B cell (primary cell): ENCODE measurements at places on chromosomes 1 and 21.

- DNase-seq: no peak
Measured at GRCh38 chr1:13965770-13966398, 265.9 kb downstream of the PRDM2 start.

DNA sequence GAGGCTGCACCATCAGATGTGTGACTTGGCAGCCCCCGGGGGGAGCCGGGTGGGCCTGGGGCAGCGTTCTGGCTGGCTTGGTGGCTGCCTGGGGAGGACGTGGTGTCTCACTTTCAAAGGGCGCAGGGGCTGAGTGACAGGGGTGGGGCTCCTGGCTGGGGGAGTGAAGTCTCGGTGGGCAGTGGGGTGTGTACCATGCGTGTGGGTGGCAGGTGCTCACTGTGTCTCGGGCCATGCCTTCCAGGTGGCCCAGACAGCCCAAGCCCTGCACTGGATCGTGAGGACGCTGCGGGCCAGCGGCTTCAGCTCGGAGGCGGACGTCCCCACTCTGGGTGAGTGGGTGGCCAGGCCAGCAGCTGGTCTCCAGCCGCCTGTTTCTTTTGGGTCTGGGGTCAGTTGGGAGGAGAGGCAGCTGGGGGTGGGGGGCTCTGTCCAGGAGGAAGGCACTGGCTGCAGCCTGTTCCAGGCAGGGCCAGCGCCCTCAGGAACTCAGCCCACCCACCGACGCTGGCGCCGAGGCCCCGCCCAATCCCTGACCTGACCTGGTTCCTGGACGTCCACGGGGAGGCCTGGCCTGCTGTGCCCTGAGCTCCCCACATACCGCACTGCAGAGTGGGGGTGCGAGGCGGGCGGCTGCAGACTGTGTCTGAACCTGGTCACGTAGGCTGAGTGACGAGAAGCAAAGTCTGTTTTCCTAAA is 30.6 kb upstream of the LRRC3 start:
- DNase-seq: no peak

GRCh38 chr1:52814465-52814864 is 28.1 kb upstream of the ZYG11A start:
- DNase-seq: no peak

DNA sequence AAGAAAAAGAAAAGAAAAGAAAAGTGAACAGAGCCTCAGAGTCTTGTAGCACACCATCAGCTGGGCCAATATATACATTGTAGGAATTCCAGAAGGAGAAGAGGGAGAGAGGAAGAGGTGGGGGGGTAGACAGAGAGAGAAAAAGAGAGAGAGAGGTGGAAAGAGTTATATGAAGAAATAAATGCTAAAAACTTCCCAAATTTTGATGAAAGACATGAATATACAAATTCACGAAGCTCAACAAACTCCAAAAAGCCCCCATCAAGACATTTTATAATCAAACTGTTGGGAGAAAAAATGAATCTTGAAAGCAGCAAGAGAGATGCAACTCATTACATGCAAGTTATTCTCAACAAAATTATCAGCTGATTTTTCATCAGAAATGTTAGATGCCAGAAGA is 41.5 kb upstream of the TSHB start:
- DNase-seq: no peak

DNA sequence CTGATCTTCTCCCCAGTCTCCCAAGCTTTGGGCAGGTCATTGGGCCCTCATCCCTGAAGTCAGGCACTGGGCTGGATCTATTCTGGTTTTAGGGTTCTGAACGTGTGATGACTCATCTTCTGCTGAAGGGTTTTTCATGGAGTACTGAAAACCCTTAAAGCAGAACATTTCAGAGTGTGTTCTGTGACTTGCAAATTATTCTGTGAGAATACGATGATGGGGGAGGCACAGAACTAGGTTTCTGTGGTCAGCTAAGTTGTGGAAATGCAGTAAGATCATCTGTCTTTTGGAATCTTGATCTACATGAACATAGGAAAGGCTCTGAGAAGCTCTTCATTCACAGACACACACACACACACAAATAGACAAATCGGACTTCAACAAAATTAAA is 46.2 kb downstream of the NAV1 start:
- DNase-seq: no peak

GRCh38 chr21:29382030-29382654 is 83.4 kb downstream of the BACH1 start:
- no peak for DNase-seq

- no peak for DNase-seq
Measured at GRCh38 chr1:198529414-198529813, 11.1 kb downstream of the ATP6V1G3 start.

DNA sequence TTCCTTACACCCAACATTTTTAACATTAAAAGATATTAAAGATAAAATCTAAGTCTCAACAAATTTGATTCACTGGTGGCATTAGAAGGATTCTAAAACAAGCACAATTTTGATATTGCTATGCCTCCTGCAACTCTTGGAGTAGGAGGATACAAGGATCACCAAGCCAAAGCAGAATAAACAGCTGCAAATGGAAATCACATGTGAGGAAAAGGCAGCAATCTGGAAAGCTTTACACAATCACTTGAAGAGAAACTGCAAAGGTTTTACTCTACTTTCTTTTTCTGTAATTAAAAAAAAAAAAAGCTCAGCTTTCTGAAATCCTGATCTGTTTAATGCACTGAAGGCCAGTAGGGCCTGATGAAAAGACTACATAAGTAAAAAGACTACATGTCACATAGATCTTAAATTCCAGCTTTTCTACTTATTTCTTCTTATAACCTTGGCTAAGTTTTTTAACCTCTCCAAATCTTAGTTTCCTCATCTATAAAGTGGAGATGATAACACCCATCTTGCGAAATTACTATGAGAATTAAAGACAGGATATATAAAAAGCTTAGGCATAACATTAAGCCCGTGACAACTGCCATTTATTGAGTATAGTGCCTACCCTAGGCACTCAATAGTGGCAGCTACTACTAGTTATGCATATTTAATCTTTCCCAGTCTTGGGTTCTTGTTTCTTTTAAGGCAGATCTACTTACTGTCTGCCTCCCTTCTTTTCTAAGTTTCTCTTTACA is 73.5 kb downstream of the EPS15 start:
- DNase-seq: no peak

DNA sequence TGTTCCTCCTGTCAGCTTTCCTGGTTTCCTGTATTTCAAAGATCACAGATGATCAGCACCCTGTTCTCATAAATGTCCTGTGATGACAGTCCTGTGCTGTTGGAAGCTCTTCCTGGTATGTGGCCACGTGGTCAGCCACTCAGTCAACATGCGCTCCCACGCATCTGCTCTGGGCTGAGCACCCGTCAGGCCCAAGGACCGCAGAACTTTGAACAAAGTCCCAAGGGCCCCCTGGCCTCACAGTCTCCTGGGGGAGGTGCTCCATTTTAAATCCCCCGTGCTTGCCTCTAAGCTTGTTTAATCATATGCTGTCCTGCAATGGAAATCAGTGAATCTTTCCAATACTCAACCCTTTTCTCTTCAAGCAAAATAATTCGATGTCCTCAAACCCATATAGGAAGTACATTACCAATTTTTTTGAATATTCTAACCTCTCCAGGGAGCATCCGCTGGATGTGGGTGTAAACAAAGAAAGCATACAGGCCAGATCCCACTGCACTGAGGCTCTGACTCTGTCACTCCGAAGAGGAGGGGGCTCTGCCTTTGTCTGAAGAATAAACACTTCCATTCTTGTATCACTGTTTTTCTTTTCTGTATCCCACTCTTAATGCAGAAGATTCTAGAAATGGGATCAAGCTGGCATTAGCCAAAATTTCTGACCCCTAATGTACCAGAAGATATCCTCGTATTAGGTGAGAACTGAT is 250.3 kb downstream of the SDCCAG8 start:
- peak; percentile 54 for DNase-seq

DNA sequence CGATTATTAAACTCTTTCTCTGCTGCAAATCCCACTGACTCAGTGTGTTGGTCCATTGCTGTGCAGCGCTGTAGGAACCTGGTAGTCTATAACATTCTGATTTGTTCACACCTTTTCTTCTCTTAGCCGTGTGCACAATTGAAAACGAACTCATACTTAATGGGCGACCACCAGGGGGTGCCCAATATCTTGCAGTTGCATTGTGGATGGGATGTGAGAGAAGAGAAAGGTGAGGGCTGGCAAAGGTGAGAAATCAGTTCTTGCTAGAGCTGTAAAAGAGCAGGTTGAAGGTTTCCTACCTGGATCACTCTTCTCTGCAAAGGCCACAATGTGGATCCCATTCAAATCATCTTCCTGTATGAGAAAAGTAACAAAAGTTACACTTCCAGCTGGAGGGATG is 51.0 kb downstream of the CASQ2 start:
- DNase-seq: peak; percentile 26

- DNase-seq: peak; percentile 58
Measured at GRCh38 chr21:25638660-25639550, at the start of gene JAM2. TSS of gene JAM2 (plus strand) at chr21:25639258. CDS start at chr21:25639822, 564 bp downstream.

- peak; percentile 18 for DNase-seq
Measured at GRCh38 chr1:91884459-91885212, 1.3 kb downstream of the TGFBR3 start.

- no peak for DNase-seq
Measured at GRCh38 chr1:205316161-205316566, 5.4 kb downstream of the NUAK2 start.

DNA sequence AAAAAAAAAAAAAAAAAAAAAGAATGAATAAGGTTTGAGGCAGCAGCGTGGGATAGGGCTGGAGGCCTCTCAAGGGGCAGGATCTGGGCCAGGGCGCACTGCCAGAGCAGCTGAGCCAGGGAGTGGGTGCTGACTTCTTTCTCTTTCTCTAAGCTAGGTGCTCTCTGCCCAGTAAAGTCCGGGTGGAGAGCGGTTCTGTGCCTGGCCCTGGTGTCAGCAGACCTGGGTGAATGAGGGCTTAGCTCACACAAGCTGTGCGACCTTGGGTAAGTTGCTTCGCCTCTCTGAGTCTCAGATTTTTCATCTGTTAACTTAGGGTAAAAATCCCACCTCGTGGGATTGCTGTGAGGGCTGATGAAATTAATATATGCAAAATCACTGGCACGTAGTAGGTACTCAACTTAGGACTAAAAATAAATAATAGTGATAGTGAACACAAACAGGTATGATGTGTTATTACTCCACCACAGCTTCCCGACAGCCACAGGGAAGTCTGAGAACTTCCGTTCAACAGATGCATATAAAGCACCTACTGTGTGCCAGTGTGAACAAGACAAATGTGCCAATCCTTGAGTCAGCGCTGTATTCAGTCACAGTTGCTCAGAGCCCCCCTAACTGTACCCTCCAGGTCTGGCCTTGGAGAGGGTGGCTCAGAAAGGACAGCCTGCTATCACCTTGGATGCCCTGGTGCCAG is 2.0 kb upstream of the FAM131C start:
- DNase-seq: no peak

GRCh38 chr1:44275991-44276405 is 62.7 kb downstream of the DMAP1 start:
- no peak for DNase-seq

GRCh38 chr1:235502601-235503402 is 1.4 kb downstream of the B3GALNT2 start:
- DNase-seq: no peak

DNA sequence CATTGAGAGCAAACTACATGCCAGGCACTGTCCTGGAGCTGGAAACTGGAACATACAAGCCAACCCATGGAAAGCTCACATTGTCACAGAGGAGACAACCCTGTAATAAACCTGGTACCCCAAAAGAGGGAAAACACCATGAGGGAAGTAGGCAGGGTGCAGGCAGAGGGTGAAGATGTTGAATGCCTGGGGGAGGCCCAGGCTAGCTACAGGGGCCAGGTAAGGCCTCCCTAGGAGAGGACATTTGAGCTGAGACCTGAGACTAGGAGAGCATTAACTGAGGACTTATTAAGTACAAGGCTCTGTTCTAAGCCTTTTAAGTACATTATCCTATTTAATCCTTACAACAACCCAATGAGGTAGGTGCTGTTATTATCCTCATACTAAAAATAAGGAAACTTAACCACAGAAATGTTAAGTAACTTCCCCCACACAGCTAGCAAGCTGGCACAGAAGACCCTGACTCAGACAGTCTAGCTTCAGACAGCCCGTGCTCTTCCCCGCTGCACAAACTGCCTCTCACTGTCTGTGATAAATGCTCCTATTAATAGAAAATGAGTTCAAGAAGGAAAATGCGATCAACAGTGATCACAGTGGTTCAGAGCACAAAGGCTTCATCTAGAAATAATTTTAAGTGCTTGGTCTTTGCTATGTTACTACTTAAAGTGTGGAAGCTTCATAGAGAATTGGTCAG is 41.8 kb downstream of the ZNF281 start:
- no peak for DNase-seq

GRCh38 chr1:226121049-226121586 is 58.6 kb downstream of the H3-3A start:
- no peak for DNase-seq

- no peak for DNase-seq
Measured at GRCh38 chr1:76065270-76065669, 9.3 kb upstream of the ST6GALNAC3 start.

GRCh38 chr1:12552111-12552888 is 65.7 kb downstream of the DHRS3 start:
- DNase-seq: no peak

DNA sequence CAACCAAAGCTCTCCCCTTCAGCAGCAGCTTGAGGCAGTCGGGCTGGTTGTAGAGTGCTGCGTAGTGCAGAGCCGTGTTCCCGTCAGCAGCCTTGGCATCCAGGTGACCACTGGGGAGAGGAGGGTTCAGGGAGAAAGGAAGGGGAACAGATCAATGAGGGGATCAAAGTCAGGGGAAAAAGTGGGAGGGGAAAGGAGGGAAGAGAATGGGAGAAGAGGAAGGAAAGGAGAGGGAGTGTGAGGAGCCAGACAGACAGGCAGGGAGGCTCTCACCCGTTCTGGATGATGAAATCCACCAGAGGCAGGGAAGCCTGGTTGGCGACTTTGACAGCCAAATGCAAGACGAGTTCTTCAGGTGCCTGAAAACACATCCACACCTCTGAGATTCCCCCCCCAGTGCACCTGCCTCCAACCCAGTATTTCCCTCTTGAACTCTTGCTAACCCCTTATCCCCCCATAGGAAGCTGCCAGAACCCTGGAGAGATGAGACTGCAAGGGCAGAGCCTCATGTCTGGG is 9.8 kb upstream of the TCEA3 start:
- DNase-seq: no peak

DNA sequence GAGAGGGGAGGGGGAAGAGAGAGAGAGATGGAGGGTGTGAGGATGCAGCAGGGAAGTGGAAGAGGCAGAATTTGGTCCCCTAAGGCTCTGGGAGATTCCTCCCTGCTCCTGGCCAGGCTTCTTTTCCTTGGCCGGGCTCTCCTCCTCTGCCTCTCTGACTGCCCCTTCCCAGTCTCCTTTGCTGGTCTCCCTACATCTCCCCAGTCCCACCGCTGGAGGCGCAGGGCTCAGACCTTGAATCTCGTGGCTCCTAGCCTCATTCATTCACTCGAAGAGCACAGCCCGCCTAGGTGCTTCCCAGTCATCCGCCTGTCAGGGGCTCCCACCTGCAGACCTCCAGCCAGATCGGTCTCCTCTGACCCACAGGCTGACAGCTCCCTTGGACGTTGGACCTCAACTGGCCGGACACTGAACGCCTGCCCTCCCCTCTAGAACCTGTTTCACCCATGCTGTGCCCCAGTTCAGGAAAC is 76.5 kb downstream of the VWA5B1 start:
- DNase-seq: no peak

GRCh38 chr1:151887028-151887427 is 22.3 kb downstream of the THEM4 start:
- DNase-seq: no peak

GRCh38 chr1:186559601-186560116 is 98.7 kb upstream of the PDC start:
- DNase-seq: no peak
